ENCODE measurements at places on chromosomes 4 and X. TPM values are rescaled to one million over a fixed set of nuclear protein-coding genes. Genes with fewer than 3 reads are reported as not detected.

IL13RA2 gene
- polyA plus RNA-seq: 1.7 TPM

DMP1 gene
- not detected for polyA plus RNA-seq

AMBN gene
- polyA plus RNA-seq: 1.3 TPM

TCP11X2 gene
- 1.2 TPM for polyA plus RNA-seq

TRMT10A gene
- 18.1 TPM for polyA plus RNA-seq
